ENCODE measurements at places on chromosomes 5 and 9.
A peak's percentile ranks its signal among the peaks of the same experiment; 100 is the strongest.

DNA sequence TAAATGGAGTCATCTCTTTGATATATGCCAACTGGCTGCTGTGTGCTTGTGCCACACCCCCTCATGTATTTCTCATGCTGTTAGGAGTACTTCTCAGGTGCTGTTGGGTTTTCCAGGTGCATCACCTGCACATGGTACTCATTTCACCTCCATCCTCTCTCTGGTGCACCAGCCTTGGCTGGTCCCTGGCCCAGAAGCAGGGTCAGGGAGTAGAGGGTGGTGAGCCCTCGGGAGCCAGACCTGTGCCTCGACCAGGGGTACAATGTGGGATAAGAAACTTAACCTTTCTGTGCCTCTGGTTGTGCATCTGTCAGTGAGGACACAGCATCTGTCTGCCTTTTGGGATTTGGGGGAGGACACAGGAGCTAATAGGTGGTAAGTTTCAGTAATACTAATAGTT lies 38.5 kb downstream of the SECISBP2 start:
- DNase-seq = no peak

- no peak for DNase-seq
Measured at GRCh38 chr5:145587710-145588109, 247.4 kb downstream of the PRELID2 start.

GRCh38 chr5:95130941-95131340 lies 154.0 kb downstream of the MCTP1 start:
- DNase-seq = no peak

DNA sequence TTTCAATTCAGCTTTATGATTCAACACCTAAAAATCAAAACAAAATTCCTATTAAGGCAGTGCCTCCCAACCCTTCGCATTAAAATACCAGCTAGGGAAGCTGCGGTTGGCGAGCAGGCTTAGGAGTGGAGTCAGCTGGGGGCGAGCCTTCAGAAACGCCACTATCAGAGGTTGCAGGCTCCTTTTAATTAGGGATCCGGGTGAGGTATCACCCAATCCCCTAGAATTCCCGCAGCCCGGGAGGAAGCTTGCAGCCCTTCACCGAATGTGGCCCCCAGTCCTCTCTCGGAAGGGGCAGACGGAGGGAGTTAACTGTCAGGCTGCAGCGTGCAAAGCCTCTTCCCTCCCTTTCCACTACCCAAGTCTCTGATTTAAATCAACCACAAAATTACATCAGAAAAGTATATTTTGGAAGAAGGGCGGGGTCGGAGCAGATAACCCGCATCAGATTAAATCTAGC lies 1.7 kb downstream of the STC2 start:
- DNase-seq = no peak

- no peak for DNase-seq
Measured at GRCh38 chr5:71892641-71893365, 173.7 kb downstream of the CARTPT start.

DNA sequence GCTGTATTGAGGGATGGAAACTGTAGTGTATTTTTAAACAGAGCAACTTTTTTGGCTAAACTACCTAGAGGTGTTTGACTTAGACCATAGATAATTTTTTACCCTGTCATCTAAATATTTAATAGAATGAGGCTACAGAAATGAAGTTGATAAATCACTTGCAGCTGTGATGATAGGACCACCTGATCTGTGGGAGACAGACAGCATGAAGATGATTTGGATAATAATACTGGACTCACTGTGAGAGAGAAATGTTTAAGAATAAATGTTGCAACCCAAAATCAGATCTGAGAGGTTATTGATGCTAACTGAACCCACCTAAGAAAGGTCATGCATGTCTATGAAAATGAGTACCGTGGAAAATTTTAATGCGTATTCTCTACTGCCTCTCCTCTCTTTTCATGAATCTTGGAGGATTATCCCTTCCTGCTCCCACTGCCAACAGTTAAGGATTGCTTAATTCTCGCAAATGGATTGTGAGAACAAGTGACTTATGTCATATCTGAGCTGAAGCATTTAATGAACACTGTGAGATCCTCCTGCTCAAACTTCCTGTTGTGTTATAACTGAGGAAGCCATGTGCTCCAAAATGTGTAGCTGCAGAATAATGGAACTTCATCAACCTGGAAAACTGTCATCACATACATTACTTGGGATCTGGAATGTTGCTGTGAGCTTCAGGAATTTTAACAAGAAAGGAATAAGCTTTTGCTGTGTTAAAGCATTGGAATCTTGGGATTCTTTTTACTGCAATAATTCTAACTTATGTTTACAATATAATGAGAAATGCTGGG lies 617.9 kb upstream of the CDH18 start:
- no peak for DNase-seq

DNA sequence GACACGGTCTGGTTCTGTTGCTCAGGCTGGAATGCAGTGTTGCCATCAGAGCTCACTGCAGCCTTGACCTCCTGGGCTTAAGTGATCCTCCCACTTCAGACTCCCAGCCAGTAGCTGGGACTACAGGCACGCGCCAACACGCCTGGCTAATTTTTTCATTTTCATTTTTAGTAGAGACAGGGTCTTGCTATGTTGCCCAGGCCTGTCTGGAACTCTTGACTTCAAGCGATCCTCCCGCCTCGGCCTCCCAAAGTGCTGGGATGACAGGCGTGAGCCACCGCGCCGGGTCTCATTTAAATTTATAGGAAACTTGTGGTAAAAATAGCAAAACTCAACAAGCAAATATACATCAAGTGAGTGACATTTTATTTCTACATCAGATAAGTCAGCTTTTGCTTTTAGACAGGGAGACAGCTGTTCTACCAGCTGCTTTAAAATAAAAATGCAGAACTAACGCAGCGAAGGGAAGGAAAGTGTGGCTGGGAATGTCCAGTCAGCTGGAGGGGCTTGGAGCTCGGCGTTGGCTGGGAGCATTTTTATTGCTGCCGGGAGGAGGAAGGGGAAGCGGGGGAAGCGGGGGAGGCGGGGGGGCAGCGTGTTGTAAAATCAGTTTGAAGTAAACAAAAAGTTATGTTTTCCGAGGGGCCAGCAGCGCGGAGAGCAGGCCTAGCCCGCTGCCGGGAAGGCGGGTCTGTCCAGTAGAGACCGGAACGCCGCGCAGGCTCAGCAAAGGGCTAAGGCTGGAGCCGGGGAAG lies 707 bp upstream of the ZFYVE16 start:
- peak; percentile 23 for DNase-seq

DNA sequence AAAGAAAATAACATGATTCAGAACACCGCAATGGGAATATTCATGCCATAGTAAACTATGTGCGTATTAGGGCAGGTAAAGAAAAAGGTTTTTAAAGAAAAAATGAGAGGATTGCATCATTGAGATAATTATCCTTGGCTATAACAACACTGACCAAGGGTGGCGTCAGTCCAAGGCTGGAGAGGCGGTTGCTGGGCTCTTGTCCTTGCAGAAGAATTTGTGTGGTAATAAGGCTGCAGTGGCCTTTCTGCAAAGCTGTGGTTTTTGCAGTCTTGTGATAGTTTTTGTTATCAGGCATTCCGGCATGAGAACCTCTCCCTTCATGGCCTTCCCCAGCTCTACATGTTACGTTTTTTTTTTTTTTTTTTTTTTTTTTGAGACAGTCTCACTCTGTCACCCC lies 14.0 kb downstream of the BOD1 start:
- no peak for DNase-seq

GRCh38 chr5:142024771-142025304 lies 12.0 kb upstream of the GNPDA1 start:
- peak; percentile 97 for DNase-seq

DNA sequence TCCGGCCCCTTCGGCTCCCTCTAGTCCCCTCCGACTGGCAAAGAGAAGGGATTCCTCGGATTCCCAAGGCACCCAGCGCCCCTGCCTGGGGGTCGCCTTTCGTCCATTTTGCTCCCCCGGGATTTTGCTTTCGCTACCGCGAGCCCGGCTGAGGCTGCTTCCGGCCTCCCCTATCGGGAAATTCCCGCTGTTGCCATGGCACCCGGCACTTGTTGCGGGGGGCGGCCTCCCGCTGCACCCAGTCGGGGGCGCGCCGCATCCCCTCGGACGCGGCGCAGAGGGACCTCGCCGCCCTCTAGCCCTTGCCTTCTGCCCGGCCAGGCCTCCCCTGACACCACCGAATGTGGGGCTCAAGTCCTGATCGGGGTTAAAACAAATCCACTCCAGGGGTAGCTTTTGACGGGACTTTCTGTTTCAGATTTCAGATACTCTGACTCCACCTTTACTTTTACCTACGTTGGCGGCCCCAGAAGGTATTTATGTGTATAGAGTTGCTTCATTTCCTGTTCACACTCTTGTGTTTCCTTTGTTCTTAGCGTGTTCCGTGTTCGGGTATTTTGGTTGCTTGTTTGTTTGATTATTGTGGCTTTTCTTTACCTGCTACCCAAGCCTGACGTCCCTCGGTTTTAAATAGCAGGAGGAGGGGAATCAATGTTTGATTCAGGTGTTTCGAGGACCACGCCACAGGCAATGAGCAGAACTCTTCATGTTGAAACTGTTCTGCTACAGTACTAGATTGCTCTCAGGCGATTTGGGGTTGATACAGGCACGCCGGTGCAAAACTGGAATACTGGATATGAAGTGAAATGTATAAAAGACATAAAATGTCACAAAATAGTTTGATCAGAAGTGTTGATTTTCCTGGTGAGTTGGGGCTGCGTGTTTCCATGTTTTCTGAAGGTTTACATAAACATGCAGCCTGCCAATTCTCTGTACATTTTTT lies 1.5 kb downstream of the PARP8 start:
- DNase-seq = peak; percentile 30

DNA sequence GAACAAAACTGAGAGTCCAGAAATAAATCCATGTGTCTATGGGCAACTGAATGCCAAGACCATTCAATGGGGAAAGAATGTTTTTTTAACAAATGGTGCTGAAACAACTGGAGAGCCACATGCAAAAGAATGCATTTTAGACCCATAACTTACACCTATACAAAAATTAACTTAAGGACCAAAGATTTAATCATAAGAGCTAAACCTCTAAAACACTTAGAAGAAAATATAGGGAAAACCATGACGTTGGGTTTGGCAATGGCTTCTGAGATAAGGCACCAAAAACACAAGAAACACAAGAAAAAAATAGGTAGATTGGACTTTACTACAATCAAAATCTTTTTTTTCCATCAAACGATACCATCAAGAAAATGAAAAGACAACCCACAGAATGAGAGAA lies 48.4 kb upstream of the ANKRD33B start:
- no peak for DNase-seq

- DNase-seq = no peak
Measured at GRCh38 chr9:98225015-98225442, 30.4 kb downstream of the TBC1D2 start.

GRCh38 chr5:150081541-150082283 lies 4.6 kb downstream of the CSF1R start:
- DNase-seq = peak; percentile 89

GRCh38 chr5:139180850-139181249 lies 17.3 kb downstream of the SIL1 start:
- no peak for DNase-seq

GRCh38 chr5:110738503-110738811 lies 350 bp upstream of the SLC25A46 start:
- DNase-seq = no peak

- DNase-seq = no peak
Measured at GRCh38 chr5:32889078-32889477, 178.0 kb downstream of the NPR3 start.

GRCh38 chr9:4010309-4010708 lies 289.6 kb downstream of the GLIS3 start:
- no peak for DNase-seq

DNA sequence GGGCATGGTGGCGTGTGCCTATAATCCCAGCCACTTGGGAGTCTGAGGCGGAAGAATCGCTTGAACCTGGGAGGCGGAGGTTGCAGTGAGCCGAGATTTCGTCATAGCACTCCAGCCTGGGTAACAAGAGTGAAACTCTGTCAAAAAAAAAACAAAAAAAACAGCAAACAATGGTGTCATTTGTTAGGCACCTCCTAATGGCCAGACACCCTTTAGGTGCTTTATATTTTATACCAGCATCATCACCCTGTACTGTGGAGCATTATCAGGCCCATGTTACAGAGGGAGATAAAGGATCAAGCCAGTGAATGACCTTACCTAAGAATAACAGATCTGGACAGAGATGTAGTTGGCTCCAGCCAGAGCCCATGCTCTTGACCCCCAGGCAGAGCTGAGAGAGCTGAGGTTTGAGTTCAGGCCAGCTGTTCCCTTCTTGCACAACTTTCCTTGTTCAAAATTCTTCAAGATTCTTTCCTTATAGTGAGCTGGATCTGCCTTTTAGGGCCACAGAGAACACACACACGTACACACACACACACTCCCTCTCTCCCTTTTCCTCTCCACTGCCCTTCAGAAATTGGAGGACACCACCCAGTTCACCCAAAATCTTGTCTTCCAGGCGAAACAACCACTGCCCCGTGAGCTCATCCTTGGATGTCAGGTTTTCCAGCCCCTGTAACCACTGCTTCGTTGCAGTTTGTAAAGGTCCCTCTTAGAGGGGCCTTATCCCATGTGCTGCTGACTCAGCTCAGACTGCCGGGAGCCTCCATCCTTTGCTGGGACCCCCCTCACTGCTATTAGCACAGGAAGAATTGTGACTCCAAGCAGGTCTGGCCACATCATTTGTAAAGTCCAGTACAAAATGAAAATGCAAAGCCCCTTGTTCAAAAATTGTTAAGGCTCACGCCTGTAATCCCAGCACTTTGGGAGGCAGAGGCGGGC lies 10.4 kb upstream of the PTGES start:
- no peak for DNase-seq

GRCh38 chr5:58149345-58149744 lies 310.5 kb downstream of the PLK2 start:
- DNase-seq = no peak

DNA sequence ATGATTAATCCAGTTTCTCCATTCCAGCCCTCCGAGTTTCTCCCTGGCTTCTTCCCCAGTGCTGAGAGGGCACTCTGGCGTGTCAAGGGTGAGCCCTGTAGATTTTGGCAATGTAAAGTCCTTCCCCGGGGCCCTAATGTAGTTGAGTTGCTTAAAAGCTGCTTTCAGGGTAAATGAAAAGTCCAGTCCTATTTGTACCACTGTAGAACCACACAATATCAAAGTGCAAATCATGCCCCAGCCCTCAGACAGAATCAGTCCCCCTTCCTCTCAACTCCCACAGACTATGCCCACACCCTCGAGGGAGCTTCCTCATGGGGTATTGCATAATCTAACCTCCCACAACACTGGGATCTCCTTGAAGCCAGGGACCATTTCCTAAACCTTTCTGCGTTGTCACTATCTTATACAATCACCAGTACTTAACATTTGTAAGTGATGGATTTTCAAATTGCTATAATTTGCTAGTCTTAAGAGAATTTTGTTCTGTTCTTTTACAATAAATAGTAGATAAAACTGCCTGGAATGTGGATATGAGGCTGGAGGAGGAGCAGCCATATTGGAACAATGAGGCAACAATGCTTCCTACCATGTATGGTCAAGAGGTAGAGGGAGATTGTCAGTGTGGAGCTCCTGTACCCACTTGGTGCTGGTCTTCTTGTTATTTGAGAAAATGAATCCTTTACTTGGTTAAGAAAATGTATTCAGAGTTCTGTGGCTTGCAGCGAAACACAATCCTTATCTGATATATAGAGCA lies 34.4 kb downstream of the ZNF366 start:
- DNase-seq = no peak

GRCh38 chr5:102582696-102583095 lies 83.9 kb upstream of the SLCO6A1 start:
- no peak for DNase-seq

- DNase-seq = no peak
Measured at GRCh38 chr5:107310181-107310580, 360.6 kb downstream of the EFNA5 start.

GRCh38 chr9:70030156-70030555 lies 13.5 kb upstream of the MAMDC2 start:
- DNase-seq = no peak

GRCh38 chr9:131416509-131416908 lies 22.6 kb downstream of the PRRC2B start:
- no peak for DNase-seq

GRCh38 chr5:133980652-133981051 lies 12.2 kb upstream of the C5orf15 start:
- no peak for DNase-seq
